ENCODE measurements at places on chromosomes 11 and 22.
A peak's percentile ranks its signal among the peaks of the same experiment; 100 is the strongest.

DNA sequence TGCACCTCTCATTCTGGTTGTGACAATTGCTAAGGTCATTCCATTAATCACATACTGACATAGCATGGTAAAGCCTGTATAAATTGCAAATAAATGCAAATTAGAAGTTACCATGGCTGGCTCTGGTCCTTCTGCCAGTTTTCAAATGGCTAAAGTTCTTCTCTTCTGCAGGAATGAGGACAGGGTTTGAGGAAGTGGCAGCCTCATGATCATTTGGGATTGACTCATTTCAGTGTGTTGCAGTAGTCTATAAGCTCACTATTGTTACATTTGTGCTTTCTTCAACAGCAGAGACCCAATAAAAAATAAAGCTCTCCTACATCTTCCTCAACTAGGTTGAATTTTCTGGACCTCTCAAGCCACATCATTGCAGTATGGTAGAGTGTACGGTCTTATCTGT lies 60.3 kb downstream of the NECTIN1 start:
- DNase-seq: no peak

DNA sequence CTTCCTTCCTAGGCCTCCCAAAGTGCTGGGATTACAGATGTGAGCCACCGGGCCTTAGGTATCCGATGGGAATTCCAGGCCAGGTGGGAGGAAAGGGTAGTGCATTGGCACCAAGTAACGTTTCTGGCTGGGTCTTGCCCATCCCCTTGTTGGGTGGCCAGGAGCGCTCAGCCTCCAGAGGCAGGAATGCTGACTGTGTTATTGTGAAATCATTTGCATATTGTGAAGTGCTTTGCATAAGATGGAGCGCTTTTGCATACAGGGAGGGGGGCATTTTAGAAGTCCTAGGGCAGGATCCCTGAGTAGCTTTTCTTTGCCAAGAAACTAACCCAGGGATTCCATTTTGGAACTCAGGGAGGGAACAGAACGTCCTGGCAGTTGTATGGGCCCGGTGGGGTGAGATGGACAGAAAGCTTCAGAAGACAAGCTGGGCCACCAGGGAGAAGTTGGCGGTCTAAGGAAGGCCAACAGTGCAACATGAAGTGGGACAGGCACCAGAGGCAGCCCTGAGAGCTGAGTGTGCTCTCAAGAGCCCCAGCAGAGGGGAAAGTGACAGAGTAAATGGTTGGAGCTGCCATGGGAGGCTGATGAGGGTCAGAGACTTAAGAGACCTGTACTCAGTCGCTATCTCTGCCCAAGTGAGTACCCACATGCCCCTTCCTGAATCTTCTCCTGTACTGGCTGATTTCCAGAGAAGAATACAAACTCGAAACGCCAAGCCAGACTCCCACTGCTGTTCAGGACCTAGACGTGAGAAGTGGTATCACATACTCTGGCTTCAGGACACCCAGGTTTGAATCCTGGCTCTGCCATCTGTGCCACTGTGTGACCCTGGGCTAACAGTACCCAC lies 1.3 kb upstream of the SLC39A13 start:
- DNase-seq: no peak

- DNase-seq: no peak
These were observed 60.7 kb upstream of the ALKBH3 start for GRCh38 chr11:43819926-43820325.

DNA sequence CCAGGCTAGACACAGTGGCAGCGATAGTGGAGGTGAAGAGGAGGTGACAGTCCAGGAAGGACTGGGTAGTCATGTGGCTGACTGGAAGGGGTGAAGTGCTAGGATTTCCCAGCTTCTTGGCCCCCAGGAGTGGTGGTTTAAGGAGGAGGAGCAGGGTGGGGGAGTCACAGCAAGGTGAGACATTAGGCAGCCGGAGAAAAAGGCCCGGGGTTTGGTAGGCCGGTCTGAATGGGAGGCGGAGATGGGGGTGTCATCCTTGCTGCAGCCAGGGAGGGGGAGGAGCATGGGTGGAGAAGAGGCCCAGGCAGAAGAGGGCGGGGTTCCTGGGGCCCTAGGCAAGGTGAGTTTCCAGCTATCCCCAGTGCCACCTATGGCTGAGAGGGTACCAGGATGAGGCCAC lies 6.1 kb downstream of the SIPA1 start:
- DNase-seq: no peak

GRCh38 chr11:16945671-16946469 lies 68.3 kb downstream of the PLEKHA7 start:
- no peak for DNase-seq

DNA sequence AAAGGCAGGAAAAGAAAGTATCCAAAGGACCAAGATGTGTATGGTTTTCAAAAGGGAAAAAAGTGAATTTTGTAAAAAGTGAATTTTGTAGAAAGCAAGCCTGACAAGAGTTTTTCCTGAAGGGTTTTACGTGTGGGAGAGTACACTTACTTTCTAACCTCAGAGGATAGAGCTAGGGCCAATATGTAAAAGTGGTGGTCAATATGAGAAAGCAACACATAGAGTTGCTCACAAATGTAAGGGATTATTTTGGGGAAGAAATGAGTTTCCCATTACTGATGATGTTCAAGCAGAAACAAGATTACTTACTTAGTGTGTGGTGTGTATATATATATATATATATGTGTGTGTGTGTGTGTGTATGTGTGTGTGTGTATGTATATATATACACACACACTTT lies 162.5 kb downstream of the SWAP70 start:
- no peak for DNase-seq

- no peak for DNase-seq
These were observed 28.5 kb downstream of the CUL5 start for GRCh38 chr11:108037211-108037610.

DNA sequence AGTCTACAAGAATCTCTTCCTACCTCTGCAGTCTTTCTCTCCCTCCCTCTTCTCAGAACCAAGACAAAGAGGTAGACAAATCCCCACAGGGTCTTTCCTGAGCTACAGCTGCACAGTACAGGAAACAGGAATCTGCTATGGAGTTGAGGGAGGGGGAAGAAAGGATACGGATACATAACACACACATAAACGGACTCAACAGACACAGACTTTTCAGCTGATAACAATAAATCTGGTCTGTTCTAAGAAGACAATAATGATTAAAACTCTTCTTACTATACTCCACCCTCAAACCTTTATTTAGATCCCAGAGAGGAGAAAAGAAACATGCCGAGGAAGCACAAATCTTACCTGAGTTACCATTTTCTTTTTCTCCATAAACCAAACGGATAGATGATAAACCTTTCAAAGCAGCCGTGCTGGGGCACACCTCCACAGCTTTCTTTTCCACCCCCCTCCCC lies 122.2 kb downstream of the APOL5 start:
- no peak for DNase-seq

- no peak for DNase-seq
These were observed 19.8 kb downstream of the CAT start for GRCh38 chr11:34458525-34458924.

DNA sequence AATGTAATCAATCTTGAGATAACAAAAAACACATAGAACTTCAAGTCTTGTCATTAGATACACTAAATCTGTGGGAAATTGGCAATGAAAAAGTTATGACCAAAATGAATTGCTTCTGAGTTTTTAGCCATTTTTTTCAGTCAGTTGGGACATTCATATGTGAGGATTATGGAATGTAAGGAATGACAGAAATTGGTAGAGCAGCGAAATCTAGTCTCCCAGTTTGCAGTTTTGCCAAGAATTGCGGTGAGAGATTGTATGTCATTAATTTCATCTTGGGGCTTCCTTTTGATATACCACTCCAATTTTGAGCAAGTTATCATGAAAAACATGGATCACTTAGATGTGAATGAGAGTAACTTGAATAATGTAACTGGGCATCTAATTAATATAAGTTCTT lies 49.9 kb downstream of the SIK2 start:
- DNase-seq: no peak

- DNase-seq: peak; percentile 66
These were observed 22.3 kb downstream of the SLN start for GRCh38 chr11:107689317-107690202.

DNA sequence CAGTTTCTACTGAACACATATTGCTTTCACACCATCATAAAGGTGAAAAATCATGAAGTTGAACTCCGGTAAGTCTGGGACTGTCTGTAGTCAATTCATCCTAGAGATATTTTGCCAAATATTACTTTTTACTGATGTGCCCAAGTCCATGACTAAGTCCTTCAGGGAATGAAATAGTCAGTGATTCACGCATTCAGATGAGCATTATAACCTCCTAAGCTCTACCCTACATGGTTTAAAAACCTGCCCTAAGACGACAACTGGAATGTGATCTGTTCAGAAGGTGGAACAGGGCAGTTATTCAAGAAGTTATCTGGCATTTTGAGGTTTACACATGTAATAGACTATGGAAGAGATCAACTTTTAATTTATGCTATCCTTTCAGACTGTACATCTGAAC lies 125.6 kb downstream of the TRPC6 start:
- no peak for DNase-seq

- DNase-seq: no peak
These were observed 505.6 kb upstream of the KIRREL3 start for GRCh38 chr11:127506126-127506525.

DNA sequence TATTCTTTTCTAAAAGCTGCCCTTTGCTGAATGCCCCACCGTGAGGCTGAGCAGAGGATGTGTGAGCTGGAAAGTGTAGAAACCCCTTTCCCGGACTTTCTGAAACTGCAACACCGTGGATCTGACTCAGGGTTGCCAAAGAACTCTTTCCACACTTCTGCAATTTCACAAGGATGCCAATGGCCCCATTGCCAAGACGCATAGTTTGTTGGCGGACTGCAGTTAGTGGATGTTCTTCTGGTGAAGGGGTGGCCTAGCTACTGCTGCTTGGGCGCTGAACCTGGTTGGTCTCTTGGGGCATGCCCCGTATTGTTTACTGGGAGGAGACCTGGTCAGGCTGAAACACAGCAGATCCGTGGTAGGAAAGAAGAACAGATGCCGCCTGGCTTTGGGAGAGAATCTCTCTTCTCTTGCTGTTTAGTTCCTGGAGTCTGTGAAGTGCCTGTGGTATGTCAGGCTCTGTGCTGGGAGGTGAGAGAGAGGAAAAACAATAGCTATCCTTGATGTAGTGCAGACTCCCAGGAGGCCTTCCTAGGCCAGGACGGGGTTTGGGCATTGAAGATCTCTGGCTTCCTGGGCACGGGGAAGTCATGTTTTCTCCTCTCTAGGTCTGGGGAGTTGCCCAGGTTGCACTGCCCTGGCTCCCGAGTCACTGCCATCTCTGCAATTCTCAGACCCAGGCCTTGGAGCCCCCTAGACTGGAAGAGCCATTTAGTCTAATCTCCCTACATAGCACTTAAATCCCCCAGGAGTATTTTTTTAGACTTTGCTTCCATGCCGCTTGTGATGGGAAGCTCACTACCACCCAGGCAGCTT lies 26.9 kb downstream of the CD82 start:
- DNase-seq: no peak

DNA sequence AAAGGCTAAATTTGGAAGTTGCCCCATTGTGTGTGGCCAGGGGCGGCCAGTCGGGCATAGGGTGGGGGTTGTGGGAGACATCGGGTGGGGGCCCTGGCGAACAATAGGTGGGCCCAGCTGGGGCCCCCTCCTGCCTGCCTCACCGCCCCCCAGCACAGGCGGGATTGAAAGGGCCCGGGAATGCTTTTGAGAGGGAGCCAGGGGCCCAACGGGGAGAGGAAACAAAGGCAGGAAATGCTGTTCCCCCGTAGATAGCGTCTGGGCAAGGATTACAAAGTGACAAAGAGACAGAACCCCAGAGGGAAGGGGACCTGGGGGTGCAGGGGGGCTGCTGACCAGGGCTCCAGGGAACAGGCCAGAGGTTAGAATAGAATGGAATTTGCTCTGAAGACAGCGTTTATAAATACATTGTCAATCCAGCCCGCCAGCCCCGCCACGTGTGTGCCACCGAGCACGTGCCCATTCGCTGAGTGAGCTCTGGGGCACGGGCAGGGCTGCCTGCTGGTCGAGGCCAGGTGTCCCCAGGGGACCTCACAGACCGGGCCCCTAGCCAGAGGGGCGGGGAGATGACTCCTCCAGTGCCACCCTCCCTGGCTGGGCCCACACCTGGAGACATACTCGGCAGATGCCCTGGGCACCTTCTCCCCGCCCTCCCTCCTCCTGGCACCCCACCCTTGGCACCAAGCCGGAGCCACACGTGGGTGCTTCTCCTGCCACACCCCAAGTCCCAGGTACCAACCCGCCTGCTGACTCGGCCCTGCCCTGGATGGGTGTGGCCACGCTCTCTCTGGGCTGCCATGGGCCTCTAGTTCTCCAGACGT lies 9.7 kb downstream of the PDGFB start:
- no peak for DNase-seq

DNA sequence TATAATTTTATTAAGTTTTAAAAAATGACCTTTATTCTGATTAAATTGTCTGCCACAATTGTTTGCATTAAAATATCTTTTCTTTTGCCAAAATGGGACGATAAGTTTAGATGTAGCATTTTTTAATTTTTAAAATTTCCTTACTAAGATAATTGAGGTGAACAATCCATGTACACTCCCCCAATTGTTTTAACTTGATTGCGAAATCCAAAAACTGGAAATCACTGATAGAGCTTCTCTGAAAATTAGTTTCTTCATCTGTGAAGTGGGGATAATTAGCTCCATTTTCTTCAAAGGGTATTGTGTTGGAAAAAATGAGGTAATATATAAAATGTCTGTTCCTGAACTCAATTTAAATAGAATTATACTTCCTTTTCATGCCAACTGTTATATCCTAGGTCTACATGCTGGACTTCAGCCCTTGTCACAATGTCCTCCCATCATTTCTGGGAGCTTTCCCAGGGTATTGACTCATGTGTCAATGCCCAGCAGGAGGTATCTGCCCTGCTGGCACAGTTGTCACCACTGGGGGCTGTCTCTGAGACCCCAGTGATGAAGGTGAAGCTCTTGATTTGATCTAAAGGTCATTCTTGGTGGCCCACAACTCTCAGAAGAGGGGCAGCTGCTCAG lies 28.7 kb upstream of the NAV2 start:
- no peak for DNase-seq

GRCh38 chr22:49330421-49331222 lies 497.1 kb downstream of the BRD1 start:
- no peak for DNase-seq

GRCh38 chr11:78767027-78767932 lies 192.6 kb upstream of the NARS2 start:
- no peak for DNase-seq

DNA sequence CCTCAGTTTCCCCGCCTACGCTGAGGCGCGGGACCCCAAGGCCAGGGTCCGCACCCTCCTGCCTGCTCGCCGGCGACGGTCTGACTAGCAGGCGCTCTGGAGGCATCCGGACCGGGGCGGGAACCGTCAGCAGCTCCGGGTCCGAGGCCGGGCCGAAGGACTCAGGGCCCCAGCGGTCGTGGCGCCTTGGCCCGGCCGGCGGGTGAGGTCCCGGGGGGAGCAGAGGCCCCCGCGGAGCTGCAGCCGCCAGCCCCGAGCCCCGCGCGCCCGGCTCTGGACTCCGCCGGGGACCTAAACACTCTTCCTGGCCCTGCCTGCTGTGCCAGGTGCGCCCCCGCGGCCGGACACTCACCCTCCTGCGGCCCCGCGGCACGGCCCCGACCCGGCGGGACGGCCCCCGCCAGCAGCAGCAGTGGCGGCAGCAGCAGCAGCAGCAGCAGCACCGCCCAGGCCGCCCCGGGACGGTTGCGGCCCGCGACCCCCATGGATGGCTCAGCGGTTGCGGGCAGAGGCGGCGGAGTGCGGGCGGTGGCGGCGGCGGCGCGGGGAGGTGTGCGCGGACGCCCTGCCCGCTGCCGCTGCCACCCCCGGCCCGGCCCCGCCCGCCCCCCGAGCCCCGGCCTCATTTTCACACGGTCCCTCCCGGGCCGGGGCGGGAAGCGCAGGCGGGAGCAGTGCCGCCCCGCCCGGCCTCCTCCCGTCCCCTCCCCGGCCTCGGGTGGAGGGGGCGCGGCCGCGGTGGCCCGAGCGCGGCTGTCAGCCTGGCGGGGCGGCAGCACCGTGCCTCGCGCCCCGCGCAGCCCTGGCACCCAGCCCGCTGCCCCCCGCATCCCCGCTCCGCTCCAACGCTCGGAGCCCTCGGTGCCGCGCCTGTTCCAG lies at the start of gene SCUBE2:
SCUBE2 (minus strand) TSS at position 556 of the 879 bp plus-strand sequence; CDS start at position 485, 71 bp downstream.
- no peak for DNase-seq

Data from uterus (tissue), 4 donors.